Activated naive CD8-positive, alpha-beta T cell treated with anti-CD3 and anti-CD28 coated beads, Interleukin-2, amount 50 U/mL, for 24 hours (primary cell): ENCODE measurements at places on chromosomes 4 and X.
A peak's percentile ranks its signal among the peaks of the same experiment; 100 is the strongest.

DNA sequence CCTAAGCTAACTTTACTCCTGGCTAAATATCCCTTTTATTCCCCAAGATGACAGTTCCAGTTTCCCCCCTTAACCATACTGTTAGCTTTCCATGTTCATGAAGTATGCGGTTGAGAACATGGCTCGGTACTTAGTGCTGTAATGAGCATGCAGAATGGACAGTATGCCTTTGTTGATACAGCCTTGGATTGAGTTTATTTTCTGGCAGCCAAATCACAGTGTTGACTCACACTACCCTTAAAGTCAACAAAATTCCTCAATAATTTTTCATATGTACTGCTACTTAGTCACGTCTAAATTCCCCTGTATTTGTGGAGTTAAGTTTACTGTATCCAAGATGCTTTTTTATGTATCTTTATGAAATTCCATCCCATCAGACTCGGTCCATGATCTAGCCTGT, 1.4 kb upstream of the VEGFC start:
- H3K36me3 ChIP-seq, result no peaks in the 10 kb centered on the region
- DNase-seq, result no peak

DNA sequence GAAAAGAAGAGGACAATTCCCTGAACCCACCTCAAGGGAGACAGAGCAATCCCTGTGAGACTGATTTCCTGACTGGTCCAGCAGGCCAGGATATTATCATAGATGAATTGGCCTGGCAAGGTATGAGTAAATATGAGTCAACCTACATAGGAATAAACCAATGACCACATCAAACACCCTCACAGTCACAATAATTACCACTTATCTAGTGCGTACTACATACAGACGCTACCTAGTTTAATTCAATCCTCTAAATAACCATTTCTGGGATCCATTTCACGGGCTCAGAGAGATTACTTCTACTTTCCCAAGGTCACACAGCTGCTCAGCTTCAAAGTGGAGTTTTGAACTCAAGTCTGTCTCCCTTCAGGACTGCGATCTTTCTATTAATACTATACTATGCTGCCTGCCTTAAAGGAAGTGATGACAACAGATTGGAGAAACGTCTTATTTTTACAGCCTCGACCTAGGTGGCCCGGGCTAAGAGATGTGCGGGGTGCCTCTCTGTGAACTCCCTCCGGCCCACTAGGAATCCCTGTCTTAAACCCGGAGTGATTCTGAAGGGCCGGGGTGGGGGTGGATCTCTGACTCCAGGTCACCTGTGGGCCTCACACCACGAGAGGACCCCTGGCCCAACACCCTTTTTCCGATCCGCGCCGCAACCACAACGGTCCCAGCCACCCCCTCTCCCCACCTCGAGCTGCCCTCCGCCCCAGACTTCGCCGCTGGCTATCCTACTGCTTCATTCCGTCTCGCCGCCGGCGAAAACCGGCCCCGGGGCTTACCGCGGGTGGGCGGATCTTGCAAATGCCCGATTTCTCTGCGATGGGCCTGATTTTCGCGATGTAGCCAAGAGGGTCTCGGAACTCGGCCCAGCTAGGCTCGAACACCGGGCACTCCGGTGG, 800 bp downstream of the KDM5C start:
- peak overlapping the region; percentile 99 for H3K27ac ChIP-seq
- H3K36me3 ChIP-seq, result peaks cover 22% of the 10 kb centered on the region
- H3K4me3 ChIP-seq, result peak overlapping the region; percentile 92
- H3K4me1 ChIP-seq, result peaks cover 40% of the 10 kb centered on the region

DNA sequence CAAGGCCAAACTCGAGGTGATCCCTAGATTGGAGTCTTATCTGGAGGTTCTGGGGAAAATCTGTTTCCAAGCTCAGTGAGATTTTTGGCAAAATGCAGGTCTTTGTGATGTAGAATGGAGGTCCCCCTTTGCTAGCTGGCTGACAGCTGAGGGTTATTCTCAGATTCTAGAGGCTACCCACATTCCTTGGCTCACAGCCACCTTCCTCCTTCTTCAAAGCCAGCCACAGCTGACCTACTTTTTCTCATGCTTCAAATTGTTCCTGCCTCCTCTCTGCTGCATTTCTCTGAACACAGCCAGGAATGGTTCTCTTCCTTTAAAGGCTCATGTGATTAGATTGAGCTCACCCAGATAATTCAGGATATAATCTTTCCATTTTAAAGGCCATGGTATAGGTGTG, 86.9 kb downstream of the VCX3A start:
- DNase-seq, result no peak
- no peaks in the 10 kb centered on the region for H3K27me3 ChIP-seq
- no peak overlapping the region for H3K4me3 ChIP-seq
- H3K4me1 ChIP-seq, result no peaks in the 10 kb centered on the region
- H3K27ac ChIP-seq, result no peak overlapping the region
- H3K36me3 ChIP-seq, result no peaks in the 10 kb centered on the region

DNA sequence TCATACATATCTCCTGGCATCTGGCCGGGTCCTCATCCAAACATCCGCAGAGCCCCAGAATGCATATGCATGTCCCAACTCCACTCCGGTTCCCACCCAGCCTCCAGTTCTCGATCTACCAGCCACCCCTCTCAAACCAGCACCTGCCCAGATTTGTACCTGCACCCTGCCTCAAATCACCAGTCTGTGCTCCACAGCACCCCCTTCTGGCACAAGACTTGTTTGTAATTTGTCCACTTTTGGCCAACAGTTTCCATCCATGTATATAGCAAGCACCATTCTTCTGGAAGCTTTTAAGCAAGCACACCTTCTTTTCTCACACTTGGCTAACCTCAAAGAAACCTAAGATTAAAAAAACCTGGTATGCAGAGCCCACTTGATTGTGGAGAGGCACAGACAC, 644.1 kb downstream of the MID1IP1 start:
- H3K4me3 ChIP-seq, result no peak overlapping the region
- peak; percentile 51 for DNase-seq
- H3K27ac ChIP-seq, result no peak overlapping the region
- H3K36me3 ChIP-seq, result no peaks in the 10 kb centered on the region
- no peaks in the 10 kb centered on the region for H3K27me3 ChIP-seq

- H3K27ac ChIP-seq, result no peak overlapping the region
- no peaks in the 10 kb centered on the region for H3K27me3 ChIP-seq
- no peak overlapping the region for H3K4me3 ChIP-seq
- H3K4me1 ChIP-seq, result no peaks in the 10 kb centered on the region
- no peaks in the 10 kb centered on the region for H3K36me3 ChIP-seq
Measured at GRCh38 chr4:3683077-3683743, 83.0 kb upstream of the ADRA2C start.
